Testis (tissue), 5 donors: ENCODE measurements at places on chromosomes 6 and 20. TPM values are rescaled to one million over a fixed set of nuclear protein-coding genes. Genes with fewer than 3 reads are reported as not detected.

Gene BTNL2
- not detected for total RNA-seq

Gene LBP
- total RNA-seq = 1.2 TPM

Gene CCN6
- 3.5 TPM for total RNA-seq

Gene RIPPLY2
- total RNA-seq = 2.1 TPM

Gene SYNCRIP
- 55.1 TPM for total RNA-seq

DNA sequence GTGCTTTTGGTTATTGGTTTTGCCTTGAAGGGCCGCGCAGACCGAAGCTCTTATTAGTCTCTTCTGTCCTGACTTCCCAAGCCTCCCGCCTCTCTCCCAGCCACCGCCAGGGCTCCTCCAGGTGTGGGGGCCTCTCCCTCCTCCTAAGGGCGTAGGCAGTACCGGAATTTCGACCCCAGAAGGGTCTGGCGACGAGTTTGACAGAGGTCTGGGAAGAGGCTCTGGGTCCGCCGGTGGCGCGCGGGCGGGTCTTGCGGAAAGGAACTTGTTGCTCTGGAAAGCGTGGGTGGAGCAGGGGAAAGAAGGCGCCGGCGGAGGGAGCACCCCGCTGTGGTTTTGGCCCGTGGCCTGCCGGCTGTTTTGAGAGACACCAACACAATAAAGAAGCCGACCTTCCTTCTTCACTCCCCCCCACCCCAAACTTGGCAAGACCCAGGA, 1.8 kb downstream of the PCSK2 start:
- no peak overlapping the region for H3K4me3 ChIP-seq
- DNase-seq = peak; percentile 25
- H3K27me3 ChIP-seq = no peaks in the 10 kb centered on the region
- H3K36me3 ChIP-seq = no peaks in the 10 kb centered on the region

DNA sequence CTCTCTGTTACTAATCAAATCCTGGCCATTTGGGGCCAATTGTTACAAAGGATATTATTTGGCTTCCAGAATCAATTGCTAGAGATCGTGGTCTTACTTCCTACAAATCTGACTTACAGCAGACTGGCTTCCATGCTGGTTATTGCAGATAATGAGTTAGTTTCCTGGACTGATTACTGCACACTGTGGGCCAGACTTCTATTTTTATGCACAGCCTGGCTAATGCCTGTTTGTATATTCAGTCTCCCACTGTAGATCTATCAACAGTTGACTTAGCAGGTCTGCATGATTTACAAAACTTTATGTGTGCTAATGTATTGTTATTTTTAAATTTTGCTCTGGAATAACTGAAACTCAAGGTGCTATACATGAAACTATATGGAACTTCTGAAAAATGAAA, 25.8 kb upstream of the FBXL4 start:
- no peaks in the 10 kb centered on the region for H3K27me3 ChIP-seq
- DNase-seq = no peak
- H3K27ac ChIP-seq = no peak overlapping the region
- no peaks in the 10 kb centered on the region for H3K36me3 ChIP-seq
- H3K4me1 ChIP-seq = no peaks in the 10 kb centered on the region
- no peak overlapping the region for H3K4me3 ChIP-seq

DNA sequence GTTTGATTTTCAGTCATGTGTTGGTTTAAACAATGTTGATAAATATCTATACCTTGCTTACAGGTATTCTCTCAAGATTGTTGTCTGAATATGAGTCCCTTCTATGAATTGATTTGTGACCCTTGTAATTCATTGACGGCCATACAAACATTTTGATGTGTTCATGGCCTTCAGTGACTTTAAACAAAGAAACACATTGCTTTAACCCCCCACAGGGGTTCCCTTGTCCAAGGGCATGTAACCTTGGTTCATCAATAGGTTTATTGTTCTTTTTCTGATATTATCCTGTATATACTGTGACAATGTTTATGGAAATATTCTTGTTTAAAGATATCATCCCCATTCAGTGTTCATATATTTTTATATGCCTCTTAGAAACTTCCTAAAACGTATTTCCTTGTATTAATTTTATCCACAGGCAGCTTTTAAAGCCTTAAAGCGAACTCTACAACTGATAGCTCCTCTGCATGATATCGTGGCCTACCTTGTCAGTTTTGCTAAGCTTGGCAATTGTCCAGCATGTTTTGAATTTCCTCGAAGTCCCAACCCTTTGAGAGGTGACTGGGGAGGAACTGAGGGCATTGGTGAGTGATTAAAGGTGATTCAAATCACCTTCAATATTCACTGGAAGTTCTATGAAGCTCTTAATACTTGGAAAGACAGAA, 87.0 kb downstream of the CD164 start:
- H3K36me3 ChIP-seq = no peaks in the 10 kb centered on the region
- H3K27ac ChIP-seq = no peak overlapping the region
- H3K4me1 ChIP-seq = no peaks in the 10 kb centered on the region
- no peaks in the 10 kb centered on the region for H3K27me3 ChIP-seq
- no peak for DNase-seq
- no peak overlapping the region for H3K4me3 ChIP-seq

DNA sequence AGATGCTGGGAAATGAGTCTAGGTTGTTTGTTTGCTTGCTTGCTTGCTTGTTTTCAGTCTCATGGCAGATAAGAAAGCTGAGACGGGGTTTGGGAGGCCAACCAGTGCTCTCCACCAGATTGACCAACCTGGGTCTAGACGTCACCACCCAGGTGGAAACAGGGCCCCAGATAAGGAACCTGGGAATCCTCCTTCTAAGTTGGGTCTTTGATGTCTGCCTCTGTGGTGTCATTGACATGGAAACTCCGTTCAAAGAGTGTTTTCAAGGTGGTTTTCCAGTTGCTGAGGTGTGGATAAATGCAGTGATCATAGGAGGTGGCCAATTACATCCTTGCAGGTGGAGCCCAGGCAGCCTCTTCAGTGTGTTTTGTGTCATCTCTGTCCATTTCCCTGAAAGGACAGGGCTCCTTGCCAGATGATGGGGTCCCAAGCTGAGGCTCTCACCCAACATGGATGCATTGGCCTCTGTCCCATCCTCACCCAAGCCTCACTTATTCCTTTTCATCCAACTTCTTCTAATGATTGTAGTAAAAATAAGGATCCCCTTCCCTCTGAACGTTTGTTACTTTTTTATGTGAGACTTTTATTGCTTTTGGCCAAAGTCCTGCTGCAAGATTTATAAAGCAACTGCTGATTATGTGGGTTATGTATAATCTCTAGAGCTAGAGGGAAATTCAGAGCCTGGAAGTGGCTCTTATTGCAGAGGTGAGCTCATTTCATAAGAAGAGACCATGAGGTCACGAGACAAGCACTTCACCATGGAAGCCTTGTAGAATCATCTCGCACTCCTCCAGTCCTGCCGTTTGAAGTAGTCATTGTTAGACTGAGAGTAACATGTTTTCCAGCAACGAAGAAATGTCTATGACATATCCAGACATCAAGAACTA, 32.0 kb upstream of the SYNDIG1 start:
- no peak overlapping the region for H3K4me3 ChIP-seq
- H3K27me3 ChIP-seq = no peaks in the 10 kb centered on the region
- H3K27ac ChIP-seq = no peak overlapping the region
- no peaks in the 10 kb centered on the region for H3K4me1 ChIP-seq
- H3K36me3 ChIP-seq = no peaks in the 10 kb centered on the region

GRCh38 chr6:16103722-16104121, 25.2 kb upstream of the MYLIP start:
- no peak overlapping the region for H3K27ac ChIP-seq
- no peaks in the 10 kb centered on the region for H3K36me3 ChIP-seq
- H3K4me3 ChIP-seq = no peak overlapping the region
- no peaks in the 10 kb centered on the region for H3K27me3 ChIP-seq
- no peak for DNase-seq

GRCh38 chr6:159555082-159555875, 137.8 kb downstream of the SOD2 start:
- no peaks in the 10 kb centered on the region for H3K36me3 ChIP-seq
- no peak overlapping the region for H3K27ac ChIP-seq
- no peaks in the 10 kb centered on the region for H3K27me3 ChIP-seq
- no peak overlapping the region for H3K4me3 ChIP-seq
- no peak for DNase-seq

DNA sequence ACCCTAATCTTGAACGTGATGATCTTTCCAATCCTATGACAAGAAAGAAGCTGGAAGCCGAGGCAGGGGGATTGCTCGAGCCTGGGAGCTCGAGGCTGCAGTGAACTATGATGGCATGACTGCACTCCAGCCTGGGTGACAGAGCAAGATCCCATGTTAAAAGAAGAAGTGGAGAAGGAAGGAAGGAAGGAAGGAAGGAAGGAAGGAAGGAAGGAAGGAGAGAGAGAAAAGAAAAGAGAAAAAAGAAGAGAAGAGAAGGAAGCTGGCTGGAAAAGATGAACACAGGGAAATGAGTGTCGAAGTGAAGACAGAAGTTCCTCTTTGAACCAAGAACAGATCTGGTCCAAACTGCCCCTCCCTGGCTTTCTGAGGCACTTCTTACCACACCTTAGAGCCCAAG, 136.0 kb upstream of the PRND start:
- no peak overlapping the region for H3K27ac ChIP-seq
- H3K27me3 ChIP-seq = no peaks in the 10 kb centered on the region
- H3K36me3 ChIP-seq = no peaks in the 10 kb centered on the region
- H3K4me1 ChIP-seq = no peaks in the 10 kb centered on the region
- H3K4me3 ChIP-seq = no peak overlapping the region

GRCh38 chr20:45425561-45425960, 9.6 kb downstream of the PIGT start:
- no peak for DNase-seq
- no peak overlapping the region for H3K4me3 ChIP-seq
- H3K27ac ChIP-seq = no peak overlapping the region
- H3K27me3 ChIP-seq = no peaks in the 10 kb centered on the region

DNA sequence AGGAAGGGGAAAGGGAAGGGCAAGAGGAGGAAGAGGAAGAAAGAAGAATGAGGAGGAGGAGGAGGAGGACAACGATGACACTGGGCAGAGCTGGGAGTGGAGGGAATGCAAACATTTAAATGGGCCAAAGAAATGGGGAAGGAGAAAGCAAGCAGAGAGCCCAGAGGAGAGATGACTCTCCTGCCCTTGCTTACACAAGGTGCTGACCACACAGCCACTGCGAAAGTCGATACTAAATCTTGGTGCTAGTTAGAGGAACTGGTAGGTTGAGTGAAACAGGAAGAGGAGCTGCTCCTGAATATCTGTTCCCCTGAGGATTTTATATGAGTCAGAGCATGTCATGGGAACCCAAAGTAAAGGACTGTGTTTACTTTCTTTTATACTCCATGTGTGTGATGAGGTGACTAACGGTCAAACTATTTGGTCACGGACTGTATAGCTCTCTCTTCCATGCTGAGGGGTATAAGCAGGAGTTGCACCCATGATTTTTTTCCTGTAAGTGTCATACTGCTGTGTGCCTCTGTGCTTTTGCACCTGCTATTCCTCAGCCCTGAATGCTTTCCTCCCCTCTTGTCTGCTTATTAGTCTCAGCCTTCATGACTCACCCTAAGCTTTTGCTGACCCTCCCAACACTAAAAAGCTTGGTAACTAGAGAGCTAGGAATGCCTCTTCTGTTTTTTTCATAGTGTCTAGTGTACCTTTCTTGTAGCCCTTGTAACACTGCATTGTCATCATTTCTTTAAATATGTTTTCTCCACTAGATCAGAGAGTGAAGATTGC, 9.5 kb upstream of the PAQR8 start:
- no peak overlapping the region for H3K4me3 ChIP-seq
- DNase-seq = no peak
- no peaks in the 10 kb centered on the region for H3K4me1 ChIP-seq
- H3K27ac ChIP-seq = no peak overlapping the region
- no peaks in the 10 kb centered on the region for H3K27me3 ChIP-seq
- H3K36me3 ChIP-seq = no peaks in the 10 kb centered on the region

DNA sequence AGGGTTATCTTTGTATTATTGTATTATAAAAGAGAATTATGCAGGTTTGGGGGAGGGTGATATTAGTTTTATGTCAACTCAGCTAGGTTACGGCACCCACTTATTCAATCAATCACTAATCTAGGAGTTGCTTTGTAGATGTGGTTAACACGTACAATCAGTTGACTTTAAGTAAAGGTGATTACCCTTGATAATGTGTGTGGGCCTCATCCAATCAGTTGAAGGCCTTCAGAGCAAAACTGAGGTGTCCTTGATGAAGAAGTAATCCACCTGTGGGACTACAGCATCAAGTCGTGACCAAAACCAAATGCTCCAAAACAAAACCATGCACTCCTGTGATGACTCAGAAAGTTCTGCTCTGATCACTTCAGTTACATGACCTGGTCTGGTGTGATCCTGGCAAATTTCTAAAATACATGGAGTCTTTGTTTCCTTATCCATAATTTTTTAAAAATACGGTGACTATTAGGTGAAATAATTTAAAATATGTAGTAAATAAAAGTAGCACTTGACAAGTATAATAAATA, 114.1 kb downstream of the IYD start:
- no peak overlapping the region for H3K4me3 ChIP-seq
- DNase-seq = no peak
- no peaks in the 10 kb centered on the region for H3K27me3 ChIP-seq
- no peaks in the 10 kb centered on the region for H3K36me3 ChIP-seq

- H3K27ac ChIP-seq = no peak overlapping the region
- no peaks in the 10 kb centered on the region for H3K4me1 ChIP-seq
- no peak overlapping the region for H3K4me3 ChIP-seq
These were observed 1.9 kb downstream of the FAM135A start for GRCh38 chr6:70415247-70415646.

- H3K27me3 ChIP-seq = no peaks in the 10 kb centered on the region
- no peak overlapping the region for H3K4me3 ChIP-seq
- no peaks in the 10 kb centered on the region for H3K36me3 ChIP-seq
- DNase-seq = no peak
- H3K27ac ChIP-seq = no peak overlapping the region
These were observed 146.2 kb upstream of the MLN start for GRCh38 chr6:33949877-33950435.
